ENCODE measurements at places on chromosomes 12 and 14.

- DNase-seq, result no peak
Observed at GRCh38 chr14:99325591-99325990, 53.6 kb upstream of the BCL11B start.

- no peak for DNase-seq
Observed at GRCh38 chr14:53881161-53881871, 75.3 kb downstream of the BMP4 start.

GRCh38 chr12:47396902-47397663, 308.7 kb downstream of the RPAP3 start:
- DNase-seq, result no peak

DNA sequence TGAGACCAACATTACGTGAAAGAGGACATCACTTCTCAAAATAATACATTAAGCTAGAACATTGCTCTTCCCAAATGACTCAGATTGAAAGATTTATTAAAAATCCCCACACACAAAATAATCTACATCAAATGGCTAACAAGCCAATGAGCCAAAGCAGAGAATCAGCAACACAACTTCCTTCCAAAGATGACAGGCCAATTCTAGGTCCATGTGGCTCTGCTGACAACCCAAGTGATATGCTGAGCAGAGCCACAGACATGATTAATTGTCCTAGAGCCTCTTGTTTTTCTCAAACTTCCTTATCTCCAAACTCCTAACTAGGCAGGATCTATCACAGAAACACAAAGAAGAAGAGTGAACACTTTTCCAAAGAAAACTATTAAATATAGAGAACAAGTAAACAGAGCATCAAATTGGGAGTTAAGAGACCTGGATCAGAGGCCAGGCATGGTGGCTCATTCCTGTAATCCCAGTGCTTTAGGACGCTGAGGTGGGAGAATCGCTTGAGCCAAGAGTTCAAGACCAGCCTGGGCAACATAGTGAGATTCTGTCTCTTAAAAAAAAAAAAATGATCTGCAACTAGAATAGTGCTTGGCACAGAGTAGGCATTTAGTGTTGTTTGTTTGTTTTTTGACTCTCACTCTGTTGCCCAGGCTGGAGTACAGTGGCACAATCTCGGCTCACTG, 38.5 kb downstream of the SENP1 start:
- DNase-seq, result no peak
